ENCODE measurements at places on chromosomes 5 and 9.

DNA sequence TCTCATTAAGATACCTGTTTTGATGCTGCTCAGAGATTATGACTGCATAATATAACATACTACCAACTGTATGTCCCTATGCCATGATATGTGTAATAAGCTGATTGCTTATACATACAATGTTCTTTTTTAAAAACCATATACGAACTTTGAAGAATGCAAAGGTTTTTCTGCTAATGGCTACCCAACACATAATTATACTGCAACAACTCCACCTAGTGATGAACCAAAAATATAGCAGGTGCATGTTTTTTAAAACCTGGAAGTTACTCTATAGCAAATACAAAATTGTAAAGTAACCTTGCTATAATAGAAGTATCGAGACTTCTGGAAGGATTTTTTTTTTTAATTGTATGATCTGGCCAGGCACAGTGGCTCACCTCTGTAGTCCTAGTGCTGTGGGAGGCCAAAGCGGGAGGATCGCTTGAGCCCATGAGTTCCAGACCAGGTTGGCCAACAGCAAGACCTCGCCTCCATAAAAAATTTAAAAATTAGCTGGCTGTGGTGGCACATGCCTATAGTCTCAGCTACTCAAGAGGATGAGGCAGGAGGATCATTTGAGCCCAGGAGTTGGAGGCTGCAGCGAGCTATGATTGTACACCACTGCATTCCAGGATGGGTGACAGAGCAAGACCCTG, 49.1 kb downstream of the HOMER1 start:
- no peak for DNase-seq

DNA sequence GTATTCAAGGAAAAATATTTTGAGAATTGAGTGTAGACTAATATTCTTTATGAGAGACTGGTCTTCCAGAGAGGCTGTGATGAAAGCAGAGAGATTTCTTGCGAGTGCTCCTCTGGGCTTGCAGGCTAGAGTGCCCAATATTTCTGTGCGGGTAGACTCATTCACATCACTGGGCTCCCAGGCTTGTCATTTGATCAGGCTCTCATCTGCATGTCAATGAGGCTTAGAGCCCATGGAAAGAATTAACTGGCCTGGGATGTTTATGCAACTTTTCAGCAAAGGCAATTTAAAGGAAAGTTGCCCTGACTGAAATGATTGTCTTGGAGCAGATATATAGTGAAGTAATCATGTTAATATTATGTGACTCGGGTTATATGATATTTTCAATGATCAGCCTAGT, 42.3 kb downstream of the SNCAIP start:
- DNase-seq, result no peak

- DNase-seq, result no peak
Measured at GRCh38 chr9:135608294-135608998, 30.9 kb downstream of the GLT6D1 start.

GRCh38 chr5:56501781-56502557, 268.8 kb upstream of the ANKRD55 start:
- no peak for DNase-seq

DNA sequence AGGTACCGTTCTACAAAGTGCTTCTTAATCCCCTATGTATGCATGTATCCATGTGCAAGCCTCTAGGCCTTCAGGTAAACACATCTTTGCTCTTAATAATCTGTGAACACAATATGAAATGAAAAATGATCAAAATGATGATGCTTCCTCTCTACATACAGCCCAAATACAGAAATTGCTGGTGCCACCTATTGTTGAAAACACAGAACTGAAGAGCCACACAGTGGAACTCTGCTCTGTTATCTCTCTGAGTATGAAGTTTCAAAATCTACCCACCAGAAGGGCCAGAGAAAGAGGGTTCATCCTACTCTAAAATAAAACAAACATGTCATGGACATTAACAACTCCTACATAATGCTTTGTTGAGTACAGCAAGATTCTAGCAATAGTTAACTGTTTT, 71.3 kb downstream of the GLIS3 start:
- DNase-seq, result no peak

All from activated T-cell treated with anti-CD3 and anti-CD28 coated beads, Interleukin-2, amount 50 U/mL, for 4 hours (primary cell).